ENCODE measurements at places on chromosomes 5 and 9. TPM values are rescaled to one million over a fixed set of nuclear protein-coding genes. Genes with fewer than 3 reads are reported as not detected.

DNA sequence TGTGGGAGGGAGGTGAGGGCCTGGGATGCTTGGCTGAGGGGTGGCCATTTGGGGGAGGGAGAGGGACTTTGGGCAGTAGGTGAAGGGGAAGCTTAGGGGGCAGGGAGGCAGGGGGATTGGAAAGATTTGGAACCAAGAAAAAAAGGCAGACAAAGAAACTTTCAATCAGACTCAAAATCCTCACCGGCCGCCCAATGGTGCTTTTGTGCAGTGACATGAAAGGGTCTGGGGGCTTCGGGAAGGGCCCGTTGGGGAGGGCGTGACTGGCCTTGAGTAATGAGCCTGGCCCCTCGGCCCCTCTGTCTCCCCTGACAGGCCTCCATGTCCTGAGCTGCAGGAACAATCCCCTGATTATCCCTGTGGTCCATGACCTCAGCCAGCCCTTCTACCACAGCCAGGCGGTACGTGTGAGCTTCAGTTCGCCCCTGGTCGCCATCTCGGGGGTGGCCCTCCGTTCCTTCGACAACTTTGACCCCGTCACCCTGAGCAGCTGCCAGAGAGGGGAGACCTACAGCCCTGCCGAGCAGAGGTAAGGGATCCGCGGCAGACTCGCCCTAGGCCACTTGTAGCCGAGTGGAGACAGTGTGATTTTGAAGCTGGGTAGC, 181.1 kb downstream of the PAPPA start:
- H3K27ac ChIP-seq = no peak overlapping the region
- no peaks in the 10 kb centered on the region for H3K4me1 ChIP-seq
- no peak overlapping the region for H3K4me3 ChIP-seq
- no peaks in the 10 kb centered on the region for H3K36me3 ChIP-seq
- DNase-seq = no peak
- H3K27me3 ChIP-seq = no peaks in the 10 kb centered on the region

The ACTBL2 gene
- not detected for total RNA-seq

GRCh38 chr9:94110821-94111252, 26.6 kb downstream of the PTPDC1 start:
- no peak for DNase-seq
- H3K4me1 ChIP-seq = peaks cover 18% of the 10 kb centered on the region
- H3K27me3 ChIP-seq = no peaks in the 10 kb centered on the region
- no peak overlapping the region for H3K4me3 ChIP-seq

The GDA gene
- total RNA-seq = not detected

DNA sequence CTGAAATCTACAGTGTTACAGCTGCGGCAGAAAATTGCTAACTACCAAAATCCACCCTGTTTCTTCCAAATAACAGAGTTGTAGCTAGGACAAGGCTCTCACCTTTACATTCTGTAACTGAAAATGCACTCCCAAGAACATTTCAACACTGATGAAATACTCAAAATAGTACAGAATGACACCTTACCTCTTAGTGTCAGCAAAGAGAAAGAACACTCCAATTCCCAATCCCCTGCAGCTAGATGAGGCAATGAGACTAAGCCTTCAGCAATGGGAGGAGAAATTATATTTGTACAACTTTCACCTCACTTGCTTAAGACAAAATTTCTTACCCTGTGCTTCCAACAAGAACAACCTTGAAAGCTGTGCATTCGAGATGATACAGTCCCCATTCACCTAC, 31.2 kb downstream of the STRBP start:
- H3K27me3 ChIP-seq = no peaks in the 10 kb centered on the region
- H3K4me1 ChIP-seq = no peaks in the 10 kb centered on the region
- no peak overlapping the region for H3K27ac ChIP-seq
- DNase-seq = no peak
- no peaks in the 10 kb centered on the region for H3K36me3 ChIP-seq

DNA sequence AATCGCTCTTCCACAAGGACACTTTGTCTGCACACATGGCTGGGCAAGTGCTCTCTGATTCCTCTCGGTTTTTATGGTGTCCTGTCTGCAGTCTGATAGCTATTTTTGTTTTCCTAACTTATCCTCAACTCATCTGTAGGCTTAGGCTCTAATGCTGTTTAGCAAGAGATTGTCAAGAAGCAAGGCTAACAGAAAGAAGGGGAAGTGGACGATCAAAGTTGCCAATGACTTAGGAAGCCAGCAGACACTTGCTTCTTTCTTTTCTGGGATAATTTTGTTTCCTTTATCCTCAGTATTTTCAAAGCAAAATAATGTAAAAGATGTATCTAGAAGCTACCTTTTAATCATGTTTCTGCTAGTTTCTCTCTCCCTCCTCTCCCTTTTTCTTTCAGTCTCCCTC, 130.7 kb downstream of the PRKACG start:
- no peaks in the 10 kb centered on the region for H3K4me1 ChIP-seq
- no peaks in the 10 kb centered on the region for H3K27me3 ChIP-seq
- H3K27ac ChIP-seq = no peak overlapping the region
- DNase-seq = no peak
- H3K4me3 ChIP-seq = no peak overlapping the region
- no peaks in the 10 kb centered on the region for H3K36me3 ChIP-seq

DNA sequence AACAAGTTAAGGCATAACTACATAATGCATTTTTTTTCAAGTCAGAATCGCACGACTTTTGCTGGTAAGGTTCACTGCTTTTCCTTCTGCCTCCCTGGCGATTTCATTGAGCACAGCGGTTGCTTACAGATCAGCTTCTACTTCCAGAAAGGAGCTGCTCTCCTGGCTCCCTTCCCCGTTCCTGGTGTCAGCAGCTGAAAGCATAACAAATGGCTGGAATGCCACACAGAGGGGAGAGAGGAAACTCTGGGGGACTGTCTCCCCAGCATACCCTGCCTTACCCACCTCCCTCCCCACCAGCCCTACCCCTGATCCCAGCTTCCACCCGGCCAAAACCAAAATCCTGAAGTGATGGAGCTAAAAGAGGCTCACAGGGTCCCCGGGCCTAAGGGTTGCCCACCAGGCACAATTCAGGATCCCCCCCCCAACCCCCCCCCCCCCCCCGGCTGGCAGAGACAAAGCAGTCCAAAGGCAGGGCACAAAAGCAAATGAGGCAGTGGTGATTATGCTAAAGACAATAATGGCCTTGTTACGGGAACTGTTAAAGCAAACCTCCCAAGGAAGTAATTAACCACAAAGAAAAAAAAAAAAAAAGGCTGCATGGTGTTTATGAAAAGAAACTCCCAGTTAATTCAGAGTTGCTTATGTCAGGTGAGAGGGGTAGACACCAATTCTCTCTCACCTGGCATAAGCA, 126.1 kb upstream of the WWC1 start:
- H3K27ac ChIP-seq = no peak overlapping the region
- DNase-seq = no peak
- H3K27me3 ChIP-seq = no peaks in the 10 kb centered on the region
- H3K4me1 ChIP-seq = peaks cover 2% of the 10 kb centered on the region

The EGFL7 gene
- total RNA-seq = 443 TPM

DNA sequence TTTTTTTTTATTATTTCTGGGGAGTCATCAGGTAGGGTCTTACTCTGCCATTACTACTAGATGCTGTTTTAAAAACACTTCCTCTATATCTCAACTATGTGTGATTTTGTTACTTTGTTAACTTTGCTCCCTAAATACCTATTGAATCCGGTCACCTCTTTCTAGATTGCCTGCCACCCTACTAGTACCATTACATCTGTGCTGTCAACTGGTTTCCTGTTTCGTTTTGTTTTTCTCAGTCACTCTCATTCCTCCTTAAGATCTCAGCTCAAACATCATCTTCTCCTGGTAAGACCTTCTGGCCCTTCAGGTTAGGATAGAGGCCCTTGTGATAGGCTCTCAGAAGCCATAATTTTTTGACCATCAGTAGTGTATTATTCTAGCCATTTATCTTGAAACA, 324.2 kb upstream of the ATP10B start:
- H3K4me1 ChIP-seq = no peaks in the 10 kb centered on the region
- DNase-seq = no peak
- no peak overlapping the region for H3K4me3 ChIP-seq
- H3K36me3 ChIP-seq = no peaks in the 10 kb centered on the region
- H3K27ac ChIP-seq = no peak overlapping the region

The ZFP37 gene
- total RNA-seq = 3.3 TPM

The DNAJC18 gene
- 8.4 TPM for total RNA-seq

Measured in ascending aorta (tissue), 2 donors.